ENCODE measurements at places on chromosomes 12 and 14.

DNA sequence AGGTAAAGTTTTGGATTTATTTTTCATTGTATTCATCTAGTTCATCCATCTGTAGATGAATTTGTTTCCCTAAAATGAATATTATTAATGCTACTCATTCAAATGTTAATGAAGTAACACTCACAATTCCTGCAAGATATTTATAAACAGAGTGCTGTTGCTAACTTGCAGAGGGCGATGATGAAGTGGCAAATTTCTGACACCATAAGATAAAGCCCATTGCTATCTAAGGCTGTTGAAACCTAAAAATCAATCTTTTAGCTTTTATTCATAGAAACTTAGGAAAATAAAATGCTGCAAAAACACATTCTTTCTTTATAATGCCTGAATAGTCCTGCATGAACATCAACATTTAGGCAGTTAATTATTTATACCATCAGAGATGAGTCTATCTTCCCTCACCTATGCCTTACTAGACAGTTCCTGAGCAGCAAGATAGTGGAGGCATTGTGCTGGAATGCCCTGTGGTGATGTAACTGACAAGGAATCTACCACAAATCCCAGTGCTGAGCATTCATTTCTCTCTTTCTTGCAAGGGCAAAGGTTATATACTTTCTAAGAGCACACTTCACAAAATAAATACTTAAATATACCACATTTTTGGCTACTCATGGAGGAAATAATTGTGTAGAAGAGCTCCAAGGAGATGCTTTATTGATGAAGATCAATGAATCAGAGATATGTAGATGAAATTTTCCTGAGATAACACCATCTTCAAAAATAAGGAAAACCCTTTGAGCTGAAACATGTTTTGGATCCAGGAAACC is 57.6 kb downstream of the LMNTD1 start:
- no peak for DNase-seq

GRCh38 chr14:79570648-79571047 is 640.7 kb downstream of the DIO2 start:
- no peak for DNase-seq

- no peak for DNase-seq
Measured at GRCh38 chr14:105602799-105603793, 76.7 kb downstream of the TMEM121 start.

DNA sequence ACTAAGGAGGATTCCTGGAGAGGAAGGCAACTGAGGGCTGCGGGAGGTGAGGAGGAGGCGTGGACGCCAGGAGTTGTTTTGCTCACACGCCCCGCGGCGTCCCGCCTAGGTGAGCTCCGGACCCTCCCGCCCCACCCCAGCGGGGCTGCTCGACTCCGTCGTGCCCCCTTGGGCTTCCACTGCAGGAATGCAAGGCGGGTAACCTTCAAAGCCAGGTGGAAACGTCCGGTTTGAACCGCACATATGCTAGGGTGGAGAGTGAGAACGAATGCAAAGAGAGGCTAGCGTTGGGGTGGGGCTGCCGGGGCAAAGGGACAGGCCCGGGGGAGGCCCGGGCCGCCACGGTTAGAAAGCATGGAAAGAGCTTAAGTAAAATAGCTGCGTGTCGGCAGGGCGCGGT is 5.4 kb upstream of the DPPA3 start:
- no peak for DNase-seq

DNA sequence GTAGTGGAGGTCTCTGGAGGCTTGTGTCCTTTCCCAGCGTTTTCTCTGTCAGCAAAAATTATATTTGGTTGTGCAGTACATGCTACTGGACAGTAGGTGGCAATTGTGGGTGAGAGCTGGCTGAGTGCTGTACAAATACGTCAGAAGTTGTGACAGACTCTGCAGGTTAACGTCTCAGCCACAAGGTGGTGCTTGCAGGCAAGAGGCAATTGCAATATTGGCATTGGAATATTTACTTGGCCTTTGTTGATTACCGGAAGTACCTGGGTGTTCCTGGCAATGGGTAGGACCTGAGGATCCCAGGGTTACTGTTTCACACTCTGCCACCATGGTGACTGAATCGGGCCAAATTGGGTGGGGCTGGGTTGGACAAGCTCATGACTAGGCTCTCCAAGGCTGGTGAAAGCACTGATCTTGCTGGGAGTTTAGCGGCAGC is 333.9 kb upstream of the LMO3 start:
- no peak for DNase-seq

DNA sequence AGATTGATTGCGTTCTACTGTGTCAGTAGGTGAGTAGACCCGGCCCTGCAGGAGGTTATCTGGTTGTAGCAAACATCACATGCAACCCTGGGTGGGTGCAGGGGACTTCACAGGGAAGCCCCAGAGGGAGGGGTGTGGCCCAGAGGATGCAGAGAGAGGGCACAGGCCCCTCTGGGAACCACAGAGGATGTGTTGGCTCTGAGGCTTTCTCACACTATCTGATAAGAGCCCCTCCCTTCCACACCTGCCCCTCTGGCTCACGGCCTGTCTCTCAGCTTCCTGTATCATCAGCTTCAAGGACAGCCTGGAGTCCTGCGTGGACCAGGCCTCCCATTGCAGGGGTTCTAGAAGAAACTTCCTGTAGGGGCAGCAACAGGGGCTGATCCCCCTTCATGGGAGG is 101.9 kb downstream of the RIN3 start:
- DNase-seq = no peak

GRCh38 chr14:38385836-38386235 is 129.9 kb upstream of the CLEC14A start:
- DNase-seq = no peak

- no peak for DNase-seq
Measured at GRCh38 chr12:112122823-112123690, 2.3 kb upstream of the TRAFD1 start.

DNA sequence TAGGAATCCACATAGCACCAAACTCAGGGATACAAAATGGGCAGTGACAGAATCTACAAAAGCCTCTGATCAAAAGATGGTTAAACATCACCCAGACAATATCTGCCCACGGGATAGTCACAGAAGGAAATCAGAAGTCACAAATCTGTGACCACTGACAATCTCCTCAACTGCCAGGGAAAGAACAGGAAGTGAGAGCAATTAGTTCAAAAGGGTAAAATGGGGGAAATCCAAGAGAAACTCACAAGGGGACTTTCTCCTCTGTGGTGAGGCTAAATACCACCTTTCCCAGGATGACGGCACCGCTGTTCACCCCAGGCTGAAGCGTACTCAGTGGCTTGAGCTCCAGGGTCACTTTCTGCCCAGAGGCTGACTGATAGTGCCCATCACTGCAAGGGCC is 10.7 kb downstream of the TTC5 start:
- no peak for DNase-seq

DNA sequence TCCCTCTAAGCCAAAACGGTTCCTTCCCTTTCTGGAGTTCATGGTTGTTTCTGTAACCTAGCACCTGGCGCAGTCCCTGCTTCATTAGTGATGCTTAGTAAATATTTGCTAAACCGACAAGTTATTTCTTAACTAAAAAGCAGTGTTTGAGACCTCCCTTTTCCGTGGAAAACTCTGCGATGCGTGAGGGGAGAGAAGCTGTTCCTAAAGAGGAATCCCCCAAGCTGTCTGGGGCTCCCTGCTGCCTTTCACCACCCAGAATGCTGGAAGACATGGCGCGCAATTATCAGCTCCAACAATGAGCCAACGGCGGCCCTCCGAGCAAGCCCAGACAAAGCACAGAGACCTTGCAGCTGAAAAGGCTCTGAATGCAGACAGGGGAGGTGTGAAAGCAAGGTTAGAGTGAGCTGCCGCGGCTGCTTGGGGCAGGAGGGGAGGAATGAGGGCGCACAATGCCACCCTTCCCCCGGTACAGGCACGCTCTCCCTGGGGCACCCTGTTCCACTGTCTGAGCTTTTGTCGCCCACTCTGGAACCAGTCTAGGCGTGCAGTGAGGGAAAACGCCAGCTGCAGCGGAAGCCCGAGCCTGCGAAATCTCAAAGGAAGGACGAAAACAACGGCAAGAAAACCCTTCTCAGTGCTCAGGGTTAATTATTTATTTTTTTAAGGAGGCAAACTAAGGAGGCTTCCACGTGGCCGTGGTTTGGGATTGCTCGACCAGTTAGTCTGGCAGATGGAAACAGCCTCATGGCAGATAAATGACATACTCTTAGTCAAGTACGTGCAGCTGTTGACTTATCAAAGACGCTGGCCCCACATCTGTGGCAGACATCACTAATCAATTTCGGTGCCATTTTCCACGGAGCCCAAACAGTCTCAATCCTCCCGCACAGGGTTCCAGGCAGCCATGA is 66.3 kb downstream of the RBM19 start:
- DNase-seq = no peak

DNA sequence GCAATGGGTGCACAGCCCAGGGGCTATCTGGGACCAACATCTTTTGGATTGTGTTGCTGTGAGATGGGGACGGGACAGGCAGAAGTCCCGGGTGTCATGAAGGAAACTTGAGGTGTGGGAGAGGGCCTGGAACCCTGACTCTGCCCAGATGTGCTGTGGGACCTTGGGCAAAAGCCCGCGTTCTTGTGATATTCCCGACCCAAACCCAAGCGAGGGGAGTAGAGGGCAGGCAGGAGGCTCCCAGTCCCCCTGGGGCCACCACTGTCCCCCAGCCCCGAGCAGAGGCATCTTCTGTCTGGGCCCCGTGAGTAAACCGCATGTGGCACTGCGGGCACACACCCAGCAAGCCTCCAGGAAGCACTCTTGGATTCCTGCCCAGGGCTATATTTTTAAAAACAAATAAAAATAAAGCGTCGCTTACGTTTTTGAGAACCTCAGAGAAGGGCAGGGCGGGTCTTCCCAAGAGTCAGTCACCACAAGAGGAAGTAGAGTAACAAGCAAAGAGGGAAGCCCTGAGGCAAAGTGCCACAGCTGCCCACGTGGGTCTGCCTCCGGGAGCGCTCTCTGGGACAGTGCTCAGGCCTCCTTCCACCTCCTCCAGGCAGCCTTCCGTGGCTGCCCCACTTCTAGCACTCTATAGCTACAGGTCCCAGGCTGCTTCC is 39.5 kb downstream of the BEGAIN start:
- no peak for DNase-seq

GRCh38 chr14:36173161-36173560 is 3.4 kb downstream of the PTCSC3 start:
- no peak for DNase-seq

- no peak for DNase-seq
Measured at GRCh38 chr12:53205747-53206419, 1.2 kb downstream of the ITGB7 start.

DNA sequence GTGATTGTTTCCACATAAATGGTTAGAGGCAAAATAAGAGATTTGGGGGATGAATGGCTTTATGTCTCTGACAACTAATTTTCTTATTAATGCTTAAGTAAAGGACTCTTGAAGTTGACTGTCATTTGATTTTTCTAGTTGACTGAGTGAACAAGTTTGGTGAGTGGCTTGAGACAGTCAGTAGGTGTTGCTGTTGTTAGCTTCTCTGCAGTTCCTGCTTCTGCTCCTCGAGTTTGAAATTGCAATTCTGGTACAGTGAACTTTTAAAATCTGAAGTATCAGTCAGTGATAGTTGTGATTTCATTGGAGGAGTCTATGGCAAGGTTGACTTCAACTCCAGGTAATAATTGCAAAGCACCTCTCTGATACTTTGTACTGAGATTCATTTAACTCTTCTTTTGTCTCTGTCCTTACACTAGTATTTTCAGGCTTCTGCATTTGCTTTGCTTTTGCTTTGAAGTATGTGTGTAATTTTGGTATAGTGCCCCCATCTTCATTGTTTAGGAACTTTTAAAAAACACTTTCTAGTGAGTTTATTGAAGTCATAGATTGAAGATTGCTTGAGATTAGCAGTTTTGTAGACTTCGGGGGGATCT is 415.5 kb downstream of the PCNX1 start:
- no peak for DNase-seq

DNA sequence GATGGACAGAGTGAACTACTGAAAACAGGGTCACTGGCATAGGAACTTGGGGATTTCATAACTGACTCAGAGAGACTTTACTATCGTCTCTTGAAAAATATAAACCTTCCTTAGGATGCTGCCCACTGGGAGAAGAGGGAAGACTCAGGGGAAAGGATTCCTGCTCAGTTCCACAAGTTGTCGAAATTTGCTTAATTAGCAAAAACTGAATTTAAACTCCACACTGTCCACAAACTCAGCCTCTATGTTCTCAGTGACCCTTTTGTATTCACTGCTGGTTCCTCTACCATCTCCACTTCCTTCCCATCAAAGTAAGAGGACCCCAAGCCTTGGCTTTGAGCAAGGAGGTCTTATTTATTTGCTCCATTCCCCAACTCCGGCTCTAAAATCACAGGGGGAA is 7.2 kb upstream of the MYL6B start:
- DNase-seq = no peak

- no peak for DNase-seq
Measured at GRCh38 chr12:40215982-40216381, 8.8 kb upstream of the LRRK2 start.

- no peak for DNase-seq
Measured at GRCh38 chr14:22184157-22184829, 404.7 kb downstream of the DAD1 start.

GRCh38 chr14:26427097-26427496 is 170.7 kb downstream of the NOVA1 start:
- no peak for DNase-seq

DNA sequence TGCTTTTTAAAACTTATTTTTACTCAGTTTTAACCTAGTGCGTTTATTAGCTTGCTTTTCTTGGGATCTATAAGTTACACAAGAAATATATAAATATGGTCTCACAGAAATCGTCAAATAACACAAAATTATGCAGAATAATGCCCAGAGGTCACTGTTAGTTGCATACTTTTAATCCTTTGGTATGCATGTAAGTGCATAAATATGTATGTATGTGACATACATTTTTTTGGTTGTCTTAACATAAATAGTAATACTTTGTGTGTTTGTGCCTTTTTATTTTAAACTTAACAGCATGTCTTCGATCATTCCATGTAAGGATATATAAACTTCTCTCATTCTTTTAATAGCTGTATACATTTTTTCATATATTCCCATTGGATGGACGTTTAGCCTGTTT is 459.6 kb downstream of the PCNX1 start:
- DNase-seq = no peak

GRCh38 chr14:85400678-85401077 is 129.3 kb upstream of the FLRT2 start:
- no peak for DNase-seq

DNA sequence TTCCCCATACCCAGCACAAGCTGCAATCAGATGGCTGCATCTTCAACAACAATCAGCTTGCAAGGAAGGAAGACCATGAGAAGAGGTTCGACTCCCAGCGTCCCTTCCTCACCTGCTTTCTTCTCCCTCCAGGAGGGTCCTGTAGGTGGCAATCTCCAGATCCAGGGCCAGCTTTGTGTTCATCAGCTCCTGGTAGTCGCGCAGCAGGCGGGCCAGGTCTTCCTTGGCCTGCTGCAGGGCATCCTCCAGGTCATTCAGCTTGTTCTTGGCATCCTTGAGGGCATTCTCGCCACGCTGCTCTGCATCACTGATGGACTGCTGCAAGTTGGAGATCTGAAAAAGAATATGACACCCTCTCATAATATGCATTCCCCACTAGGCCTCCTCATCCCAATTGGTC is 4.0 kb downstream of the KRT1 start:
- DNase-seq = no peak

DNA sequence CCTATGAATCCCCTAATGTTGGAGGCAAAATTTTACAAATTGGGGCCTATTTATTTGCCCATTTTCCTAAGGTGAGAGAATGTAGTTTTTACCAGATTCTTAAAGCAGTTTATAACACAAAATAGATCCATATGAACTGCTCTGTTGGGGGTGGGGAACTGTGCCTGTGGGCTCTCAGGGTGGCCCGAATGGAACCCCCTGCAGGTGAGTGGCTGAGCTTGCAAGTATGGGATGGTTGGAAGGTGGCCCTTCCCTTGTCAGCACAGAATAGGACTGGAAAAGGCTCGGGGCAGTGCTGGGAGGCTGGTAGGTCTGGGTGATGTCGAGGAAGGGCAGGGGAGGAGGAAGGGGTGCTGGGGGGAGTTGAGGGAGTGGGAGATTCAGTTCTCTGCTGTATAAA is 4.9 kb downstream of the VSX2 start:
- no peak for DNase-seq

Measured in caudate nucleus (tissue), 63 donors.